Thoracic aorta (tissue), 2 donors: ENCODE measurements at places on chromosomes 7 and 10. TPM values are rescaled to one million over a fixed set of nuclear protein-coding genes. Genes with fewer than 3 reads are reported as not detected.

The LIPF gene
- total RNA-seq, result not detected

The ZMIZ1 gene
- 57.8 TPM for total RNA-seq

The ZNF467 gene
- total RNA-seq, result 4.6 TPM

The SYT15B gene
- total RNA-seq, result 5.3 TPM

The DGKI gene
- 10.3 TPM for total RNA-seq

The XRCC2 gene
- total RNA-seq, result 0.14 TPM

The PSD gene
- total RNA-seq, result 0.21 TPM

The FKBP6 gene
- total RNA-seq, result not detected

The PNLIPRP3 gene
- total RNA-seq, result not detected

The SLC16A9 gene
- 1.8 TPM for total RNA-seq

The PPP1R3C gene
- 89.1 TPM for total RNA-seq

The CPA4 gene
- total RNA-seq, result not detected

The HMX2 gene
- total RNA-seq, result not detected

The DPP6 gene
- total RNA-seq, result not detected

The EIF3A gene
- 70.8 TPM for total RNA-seq

The LGI1 gene
- total RNA-seq, result 4.7 TPM

The PKD1L1 gene
- total RNA-seq, result 0.14 TPM

The GPR22 gene
- not detected for total RNA-seq

The SLC26A5 gene
- total RNA-seq, result not detected

The AKR1D1 gene
- not detected for total RNA-seq

The NEBL gene
- 4.7 TPM for total RNA-seq

The GFRA1 gene
- total RNA-seq, result 5.8 TPM
